Suppressor macrophage treated with lipopolysaccharide for 4 hours (primary cell): ENCODE measurements at places on chromosomes 6 and 20.

DNA sequence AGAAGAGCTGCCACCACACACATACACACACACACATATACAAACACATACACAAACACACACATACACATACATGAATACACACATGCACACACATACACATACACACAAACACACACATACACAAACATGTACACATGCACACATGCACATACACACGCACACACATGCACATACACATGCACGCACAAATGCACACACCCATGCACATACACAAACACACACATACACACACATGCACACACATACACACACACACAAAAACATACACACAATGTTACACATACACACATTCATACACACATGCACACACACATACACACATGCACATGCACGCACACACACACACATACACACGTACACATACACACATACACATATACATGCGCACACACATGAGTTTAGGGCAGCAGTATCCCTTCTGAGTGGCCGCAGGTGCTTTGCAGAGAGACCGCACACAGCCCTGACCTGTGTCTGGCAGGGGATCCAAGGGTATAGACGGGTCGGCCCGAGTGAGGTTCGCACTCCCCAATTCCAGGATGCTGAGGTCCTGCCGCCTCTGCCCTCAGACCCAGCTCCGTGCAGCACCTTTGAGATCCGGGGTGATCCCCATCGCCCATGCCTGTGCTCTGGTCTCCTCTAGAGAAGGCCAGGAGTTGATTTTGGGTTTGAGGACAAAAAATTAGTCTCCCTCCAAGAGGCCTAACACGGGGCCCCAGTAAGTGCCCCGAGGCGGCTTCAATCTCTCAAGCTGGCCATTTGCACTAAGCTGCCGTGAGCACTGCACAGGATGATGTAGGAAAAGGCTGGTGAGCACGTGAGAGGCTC is 56.8 kb downstream of the TMEM242 start:
- no peak for DNase-seq

- peak; percentile 59 for DNase-seq
Measured at GRCh38 chr6:166097914-166098522, 69.6 kb downstream of the TBXT start.

DNA sequence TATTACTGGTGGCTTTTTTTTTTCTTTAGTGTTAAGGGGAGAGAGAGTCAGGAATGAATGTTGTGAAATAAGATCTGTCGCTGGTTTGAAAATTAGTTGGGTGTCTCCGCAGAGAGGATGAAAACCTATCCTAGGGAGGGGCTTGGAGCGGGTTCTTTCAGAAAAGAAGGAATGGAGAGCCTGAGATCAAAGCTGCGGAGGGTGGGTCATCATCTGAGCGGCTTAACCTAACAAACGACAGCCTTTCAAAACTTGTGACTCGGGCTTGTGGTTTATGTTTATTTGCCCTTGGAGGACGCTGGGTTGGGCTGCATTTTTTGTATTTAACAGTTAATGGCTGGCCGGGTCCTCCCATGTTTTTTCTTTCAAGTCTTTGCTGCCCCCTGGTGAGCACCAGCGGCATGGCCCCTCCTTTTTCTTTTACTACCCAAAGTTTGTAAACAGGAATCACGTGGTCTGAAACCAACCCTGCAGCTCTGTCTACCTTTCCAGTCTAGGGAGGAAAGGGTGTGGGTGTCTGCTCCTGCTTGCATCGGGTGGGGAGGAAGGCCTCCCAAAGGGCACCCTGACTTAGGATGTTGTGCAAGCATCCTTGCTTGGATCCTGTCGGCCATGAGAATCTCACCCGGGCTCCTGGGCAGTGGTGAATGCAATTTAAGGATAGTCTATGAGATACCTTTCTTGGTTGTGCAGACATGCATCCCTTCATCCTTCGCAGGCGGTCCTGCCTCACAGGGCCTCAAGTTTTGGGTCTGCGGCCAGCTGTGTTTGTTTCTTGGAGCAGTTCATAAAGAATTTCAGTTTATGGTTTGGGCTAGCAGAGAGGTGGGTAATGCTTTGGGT is 2.2 kb downstream of the PIM1 start:
- DNase-seq = peak; percentile 93

- DNase-seq = no peak
Measured at GRCh38 chr6:170158296-170159021, 132.4 kb downstream of the DLL1 start.

GRCh38 chr6:45548657-45549515 is 171.2 kb upstream of the SUPT3H start:
- DNase-seq = no peak
